NCI-H2029 (cell line): ENCODE measurements at places on chromosomes 5 and 9.

DNA sequence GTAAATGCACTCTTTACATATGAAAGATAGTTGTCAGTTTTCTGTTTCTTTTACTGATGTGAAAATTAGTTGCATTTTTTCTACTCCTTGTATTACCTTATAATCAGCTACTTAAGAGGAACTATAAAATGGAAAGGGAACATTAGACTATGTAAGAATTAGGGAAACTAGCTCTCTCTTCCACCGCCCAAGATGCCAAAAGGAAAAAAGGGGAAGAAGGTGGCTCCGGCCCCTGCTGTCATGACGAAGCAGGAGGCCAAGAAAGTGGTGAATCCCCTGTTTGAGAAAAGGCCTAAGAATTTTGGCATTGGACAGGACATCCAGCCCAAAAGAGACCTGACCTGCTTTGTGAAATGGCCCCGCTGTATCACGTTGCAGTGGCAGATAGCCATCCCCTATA is 15.2 kb upstream of the HOMER1 start:
- DNase-seq = no peak

GRCh38 chr5:14054965-14055963 is 87.9 kb upstream of the TRIO start:
- no peak for DNase-seq

- DNase-seq = no peak
Observed at GRCh38 chr5:107736638-107737037, 65.9 kb upstream of the EFNA5 start.

DNA sequence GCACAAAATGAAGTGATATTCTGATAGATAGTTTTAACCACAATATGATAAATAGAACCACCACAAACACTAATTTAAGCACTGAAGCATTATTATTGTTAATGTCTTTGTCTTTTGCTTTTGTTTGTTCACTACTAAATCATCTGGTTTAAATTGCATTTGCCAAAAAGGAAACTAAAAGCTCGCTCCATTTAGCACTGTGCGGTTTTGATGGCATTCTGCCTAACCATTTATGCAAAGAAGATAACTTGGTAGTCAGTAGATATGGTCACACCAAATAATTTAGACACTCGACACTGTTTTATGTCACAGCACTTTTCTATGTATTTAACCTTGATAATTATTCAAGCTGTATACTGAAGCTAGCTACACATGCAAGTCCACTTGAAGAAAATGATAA is 849.8 kb upstream of the CDH6 start:
- DNase-seq = peak; percentile 30

- no peak for DNase-seq
Observed at GRCh38 chr5:172834415-172835289, 601 bp downstream of the ERGIC1 start.

DNA sequence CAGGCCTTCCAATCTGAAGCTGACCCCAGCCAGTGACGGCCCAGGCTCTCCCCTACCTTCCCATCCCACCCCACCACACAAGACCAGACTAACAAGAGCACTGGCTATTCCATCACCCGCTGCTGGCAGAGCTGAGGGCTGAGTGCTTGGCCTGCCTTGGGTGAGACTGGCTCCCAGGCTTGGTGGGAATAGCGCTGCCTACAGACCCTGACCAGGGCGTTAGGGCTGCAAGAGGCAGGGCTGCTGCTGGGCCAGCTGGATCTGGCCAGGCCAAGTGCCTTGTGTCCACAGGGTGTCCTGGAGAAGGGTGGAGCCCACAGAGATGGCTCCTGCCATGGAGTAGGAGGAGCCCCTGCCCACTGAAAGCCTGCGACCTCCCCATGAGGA is 31.6 kb upstream of the ANGPTL2 start:
- peak; percentile 15 for DNase-seq

DNA sequence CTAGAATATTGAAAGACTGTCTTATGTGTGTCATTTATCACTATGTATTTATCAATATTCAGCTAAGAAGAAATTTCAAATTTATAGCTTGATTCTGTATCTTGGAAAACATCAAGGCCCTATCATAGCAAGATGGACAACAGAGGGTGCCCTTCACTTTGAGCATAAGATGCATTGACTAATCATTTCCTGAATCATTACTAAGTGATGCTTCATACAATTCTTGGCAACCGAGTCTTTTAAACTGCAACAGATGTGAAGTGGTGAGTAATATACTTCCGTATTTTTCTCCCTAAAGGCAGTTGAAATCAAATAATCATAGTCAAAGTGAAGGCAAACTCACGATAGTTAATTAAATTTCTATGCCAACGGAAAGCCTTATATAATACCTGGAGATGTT is 318.6 kb upstream of the RGMB start:
- DNase-seq = no peak

DNA sequence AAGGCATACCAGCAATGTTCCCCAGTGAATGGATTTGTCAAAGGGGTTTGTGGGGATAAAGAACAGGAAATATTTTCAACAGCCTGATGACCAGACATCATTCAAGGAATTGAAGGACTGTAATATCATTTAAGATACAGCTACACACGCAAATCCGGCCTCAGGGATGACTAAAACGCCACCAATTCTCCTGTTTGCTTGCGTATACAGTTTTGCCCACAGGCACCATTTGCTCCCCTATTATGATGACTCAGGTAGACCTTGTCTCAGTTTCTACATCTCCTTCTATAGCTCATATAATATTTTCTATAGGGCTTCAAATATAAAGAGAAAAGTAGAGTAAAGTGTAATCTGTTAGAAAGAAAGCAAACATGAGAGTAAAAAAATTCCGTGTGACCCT is 29.7 kb upstream of the ITGA1 start:
- no peak for DNase-seq

DNA sequence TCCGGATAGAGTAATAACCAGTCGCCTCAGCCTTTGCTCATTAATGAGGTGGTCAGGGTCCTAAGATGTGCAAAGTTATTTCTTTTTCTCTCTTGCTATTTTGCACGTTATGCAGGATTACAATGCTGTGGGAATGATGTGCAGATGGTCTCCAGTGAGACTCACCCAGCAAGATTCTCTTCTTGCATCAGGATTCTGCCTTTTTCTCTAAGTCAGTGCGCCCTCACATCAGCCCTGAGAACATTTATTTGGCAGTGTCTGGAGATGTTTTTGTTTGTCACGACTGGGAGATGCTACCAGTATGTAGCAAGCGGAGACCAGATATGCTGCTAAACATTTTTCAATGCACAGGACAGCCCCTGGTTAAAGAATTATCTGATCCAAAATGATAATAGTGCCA is 280.3 kb upstream of the WWC1 start:
- no peak for DNase-seq

- no peak for DNase-seq
Observed at GRCh38 chr5:90606539-90606938, 47.9 kb downstream of the ADGRV1 start.

DNA sequence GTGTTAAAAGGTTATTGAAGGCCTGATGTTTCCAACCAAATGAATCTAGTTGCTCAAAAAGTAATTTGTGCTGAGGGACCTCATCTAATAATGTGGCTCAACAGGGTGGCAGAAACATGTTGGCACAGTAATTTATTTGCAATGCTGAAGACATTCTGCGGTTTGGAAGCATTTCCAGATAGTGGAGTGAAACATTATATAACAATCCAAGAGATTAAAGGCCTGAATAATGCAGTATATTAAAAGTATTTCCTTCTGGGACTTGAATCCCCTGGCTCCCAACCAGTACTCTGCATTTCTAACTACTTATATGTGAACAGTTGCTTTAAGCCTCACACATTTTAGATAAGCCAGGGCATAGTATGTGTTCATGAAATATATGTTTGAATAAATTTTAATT is 25.9 kb upstream of the ALDH1A1 start:
- DNase-seq = no peak

- DNase-seq = no peak
Observed at GRCh38 chr9:91190062-91190461, 171.7 kb downstream of the AUH start.

DNA sequence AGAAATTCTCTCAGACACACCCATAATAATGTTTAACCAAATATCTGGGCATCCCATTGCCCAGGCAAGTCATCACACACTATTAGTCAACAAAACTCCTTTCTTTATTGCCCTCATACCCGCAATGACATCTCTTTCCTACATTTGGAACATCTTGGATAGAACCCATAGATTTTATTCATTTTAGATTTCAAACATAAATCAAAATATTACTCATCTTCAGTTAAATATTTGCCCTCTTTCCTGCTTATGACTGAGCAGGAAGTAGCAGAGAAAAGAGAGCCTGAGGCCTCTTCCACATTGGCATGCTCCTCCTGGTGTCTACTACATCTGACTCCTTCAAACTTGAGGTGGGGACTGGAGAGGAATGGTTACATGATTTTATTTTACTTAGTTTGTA is 592.0 kb downstream of the CHSY3 start:
- DNase-seq = no peak

DNA sequence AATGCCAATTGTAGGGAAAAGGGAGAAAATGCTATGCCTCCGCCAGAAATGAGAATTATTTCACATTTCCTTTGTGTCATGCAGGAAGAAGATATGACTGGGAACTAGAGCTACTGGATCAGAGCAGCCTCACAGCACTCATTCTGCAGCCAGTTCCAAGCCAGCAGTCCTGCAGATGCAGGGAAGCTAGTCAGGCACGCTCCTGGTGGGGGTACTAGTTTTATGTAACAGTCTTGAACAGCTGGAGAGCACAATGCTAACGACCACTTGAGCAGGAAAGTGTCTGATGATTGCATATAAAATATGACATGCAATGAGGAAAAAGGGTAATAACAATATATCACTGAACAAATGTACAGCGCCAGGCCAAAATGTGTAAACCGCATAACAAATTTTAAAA is 21.7 kb downstream of the CDH10 start:
- DNase-seq = no peak

GRCh38 chr9:22169243-22169642 is 160.1 kb upstream of the CDKN2B start:
- no peak for DNase-seq

DNA sequence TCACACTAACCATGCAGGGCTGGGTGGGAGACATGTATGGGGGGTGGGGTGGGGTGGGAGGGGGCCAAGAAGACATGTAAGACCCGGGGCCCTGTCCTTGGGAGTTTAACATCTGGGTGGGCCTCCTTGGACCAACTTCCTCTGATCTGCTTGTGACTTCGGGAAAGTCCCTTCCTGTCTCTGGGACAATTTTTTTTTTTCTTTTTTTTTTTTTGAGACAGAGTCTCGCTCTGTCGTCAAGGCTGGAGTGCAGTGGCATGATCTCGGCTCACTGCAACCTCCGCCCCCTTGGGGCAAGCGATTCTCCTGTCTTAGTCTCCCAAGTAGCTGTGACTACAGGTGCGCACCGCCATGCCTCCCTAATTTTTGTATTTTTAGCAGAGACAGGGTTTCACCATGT is 23.8 kb upstream of the IER5L start:
- no peak for DNase-seq

GRCh38 chr9:73014011-73014410 is 61.2 kb upstream of the ALDH1A1 start:
- DNase-seq = no peak

DNA sequence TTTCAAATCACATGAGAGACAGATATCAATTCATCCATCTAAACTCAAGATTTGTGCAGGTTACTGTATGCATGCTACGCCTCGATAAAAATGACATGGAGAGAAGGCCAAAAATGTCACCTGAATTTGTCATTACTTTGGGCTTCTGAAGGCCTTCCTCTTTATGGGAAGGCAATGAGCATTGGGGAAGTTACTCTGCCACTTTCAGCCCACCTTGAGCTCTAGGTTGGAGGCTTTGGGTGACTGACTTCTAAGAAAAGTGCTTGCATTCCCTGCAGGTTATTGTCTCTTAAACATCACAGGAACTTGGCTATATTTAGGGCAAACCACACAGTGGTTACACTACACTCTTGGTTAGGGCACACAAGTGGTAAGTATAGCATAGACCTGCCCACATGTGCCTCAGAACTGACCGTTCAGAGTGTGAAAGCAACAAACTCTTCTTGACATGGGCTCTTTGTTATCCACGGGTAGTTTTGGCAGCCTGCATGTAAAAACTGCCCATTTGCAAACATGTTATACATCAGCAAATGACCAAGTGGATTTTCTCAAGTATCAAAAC is 169.5 kb downstream of the ZNF608 start:
- DNase-seq = no peak

GRCh38 chr5:56565644-56566043 is 249.7 kb upstream of the MAP3K1 start:
- no peak for DNase-seq

GRCh38 chr9:111886983-111887718 is 9.5 kb upstream of the UGCG start:
- DNase-seq = no peak

DNA sequence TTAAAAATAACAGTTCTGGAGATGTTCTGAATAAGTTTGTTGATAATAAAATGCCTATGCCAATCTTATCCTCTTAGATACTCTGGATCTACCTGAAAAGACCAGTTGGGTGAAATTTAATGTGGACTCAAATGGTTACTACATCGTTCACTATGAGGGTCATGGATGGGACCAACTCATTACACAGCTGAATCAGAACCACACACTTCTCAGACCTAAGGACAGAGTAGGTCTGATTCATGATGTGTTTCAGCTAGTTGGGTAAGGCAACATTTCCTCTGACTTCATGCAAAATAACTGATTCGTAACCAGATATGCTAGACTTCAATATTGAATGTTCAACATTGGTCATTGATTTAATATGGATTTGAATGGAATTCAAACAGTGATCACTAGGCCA is 27.0 kb downstream of the ERAP2 start:
- DNase-seq = no peak

GRCh38 chr9:18350036-18350435 is 123.9 kb upstream of the ADAMTSL1 start:
- DNase-seq = no peak

- DNase-seq = no peak
Observed at GRCh38 chr9:115672477-115673316, 480.9 kb upstream of the PAPPA start.

- no peak for DNase-seq
Observed at GRCh38 chr5:93586736-93587596, 3.9 kb downstream of the NR2F1 start.

DNA sequence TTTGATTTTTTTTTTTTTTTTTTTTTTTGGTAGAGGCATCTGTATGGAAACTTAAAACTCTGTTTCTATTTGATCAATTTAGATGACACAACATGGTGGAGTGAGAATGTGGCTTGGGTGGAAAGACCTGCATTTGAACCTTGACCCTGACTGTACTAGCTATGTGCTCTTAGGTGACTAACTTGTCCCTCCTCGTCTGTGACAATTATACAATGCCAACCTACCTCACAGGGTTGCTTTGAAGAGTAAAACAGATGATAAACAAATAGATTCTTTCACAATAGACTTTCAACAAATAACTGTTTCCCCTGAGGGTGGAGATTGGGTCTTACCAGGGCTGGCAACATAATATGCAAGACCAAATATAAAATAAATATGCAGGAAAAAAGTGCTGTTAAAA is 109.3 kb downstream of the CRB2 start:
- no peak for DNase-seq
